ENCODE measurements at places on chromosomes 5 and 9.
A peak's percentile ranks its signal among the peaks of the same experiment; 100 is the strongest.

- DNase-seq, result no peak
These were observed 23.5 kb upstream of the ATG10 start for GRCh38 chr5:81948349-81948748.

DNA sequence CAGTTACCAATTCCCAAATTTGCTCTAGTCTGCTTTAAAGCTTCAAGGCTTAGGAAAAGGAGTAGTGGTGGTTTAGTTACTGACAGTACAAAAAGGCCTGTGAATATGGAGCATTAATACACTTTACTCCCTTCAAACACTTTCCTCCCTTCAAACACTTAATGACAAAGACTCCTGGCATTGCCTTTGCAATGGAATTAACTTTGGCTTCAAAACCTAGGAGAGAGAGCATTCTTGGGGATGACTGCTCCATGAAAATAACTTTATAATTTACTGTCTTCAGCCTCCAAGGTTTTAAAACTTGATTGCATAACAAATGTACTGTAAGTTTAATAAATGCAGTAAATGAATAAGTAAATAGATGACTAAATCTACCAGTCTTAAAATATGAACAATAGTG, 185.6 kb downstream of the TRPM3 start:
- DNase-seq, result no peak

DNA sequence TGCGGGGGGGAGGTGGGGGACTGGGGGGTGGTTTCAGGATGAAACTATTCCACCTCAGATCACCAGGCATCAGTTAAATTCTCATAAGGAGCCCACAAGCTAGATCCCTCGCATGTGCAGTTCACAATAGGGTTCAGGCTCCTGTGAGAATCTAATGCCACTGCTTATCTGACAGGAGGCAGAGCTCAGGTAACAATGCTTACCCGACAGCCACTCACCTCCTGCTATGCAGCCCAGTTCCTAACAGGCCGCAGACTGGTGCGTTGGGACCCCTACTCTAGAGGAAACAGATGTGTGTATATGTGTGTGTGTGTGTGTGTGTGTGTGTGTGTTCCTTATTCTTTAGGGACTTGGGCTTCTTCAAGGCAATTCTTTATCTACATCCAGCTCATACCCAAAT, 352.3 kb upstream of the CCNH start:
- DNase-seq, result no peak

- DNase-seq, result peak; percentile 76
These were observed 100.5 kb downstream of the PALM2AKAP2 start for GRCh38 chr9:109880276-109881169.

DNA sequence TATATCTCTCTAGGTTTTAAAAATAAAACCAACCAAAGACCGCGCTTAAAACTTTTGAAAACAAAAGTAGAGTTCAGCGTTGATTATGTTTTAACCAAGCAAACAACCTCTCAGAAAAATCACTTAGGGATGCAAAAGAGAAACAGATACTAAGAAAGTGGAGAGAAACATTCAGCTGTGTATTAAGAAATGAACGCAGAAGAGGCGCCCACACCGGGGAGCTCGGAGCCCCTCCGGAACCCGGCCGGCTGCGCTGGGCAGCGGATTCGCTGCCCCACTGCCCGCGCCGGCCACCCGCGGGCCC, 1.4 kb downstream of the PITX1 start:
- no peak for DNase-seq

DNA sequence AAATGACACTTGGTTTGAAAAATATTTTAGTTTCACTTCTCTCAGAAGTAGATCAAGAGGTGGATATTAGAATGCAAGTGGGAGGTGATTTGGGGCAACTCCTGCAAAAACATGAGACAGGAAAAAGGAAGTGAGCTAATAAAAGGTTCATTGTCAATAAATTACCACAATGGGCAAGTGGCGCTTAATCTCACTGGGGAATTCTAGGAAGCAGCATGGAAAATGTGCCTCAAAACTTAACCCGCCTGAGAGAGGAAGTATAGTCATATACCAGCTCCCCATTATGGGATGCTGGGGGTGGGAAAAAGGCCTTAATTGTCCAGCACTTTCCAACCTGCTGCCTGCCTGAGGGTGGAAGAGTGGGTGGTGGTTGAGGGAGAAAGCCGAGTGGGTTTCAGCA, 204.1 kb downstream of the ELAVL2 start:
- DNase-seq, result no peak

DNA sequence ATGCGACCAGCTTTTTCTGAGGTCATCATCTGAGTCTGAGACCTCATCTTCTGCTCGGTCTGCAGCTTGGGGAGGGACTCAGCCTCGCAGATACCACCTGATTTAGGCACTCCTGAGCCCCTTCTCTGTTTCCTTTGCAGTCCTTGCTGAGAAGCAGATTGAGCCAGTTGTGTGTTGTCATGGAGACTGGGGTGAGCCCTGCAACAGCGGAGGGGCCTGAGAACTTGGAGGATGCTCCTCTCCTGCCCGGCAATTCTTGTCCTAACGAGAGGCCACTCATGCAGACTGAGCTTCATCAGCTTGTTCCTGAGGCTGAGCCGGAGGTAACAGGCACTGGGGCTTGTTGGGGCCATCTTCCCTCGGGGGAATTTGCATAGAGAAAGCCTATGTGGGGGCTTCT, 19.2 kb downstream of the TEX53 start:
- DNase-seq, result no peak

DNA sequence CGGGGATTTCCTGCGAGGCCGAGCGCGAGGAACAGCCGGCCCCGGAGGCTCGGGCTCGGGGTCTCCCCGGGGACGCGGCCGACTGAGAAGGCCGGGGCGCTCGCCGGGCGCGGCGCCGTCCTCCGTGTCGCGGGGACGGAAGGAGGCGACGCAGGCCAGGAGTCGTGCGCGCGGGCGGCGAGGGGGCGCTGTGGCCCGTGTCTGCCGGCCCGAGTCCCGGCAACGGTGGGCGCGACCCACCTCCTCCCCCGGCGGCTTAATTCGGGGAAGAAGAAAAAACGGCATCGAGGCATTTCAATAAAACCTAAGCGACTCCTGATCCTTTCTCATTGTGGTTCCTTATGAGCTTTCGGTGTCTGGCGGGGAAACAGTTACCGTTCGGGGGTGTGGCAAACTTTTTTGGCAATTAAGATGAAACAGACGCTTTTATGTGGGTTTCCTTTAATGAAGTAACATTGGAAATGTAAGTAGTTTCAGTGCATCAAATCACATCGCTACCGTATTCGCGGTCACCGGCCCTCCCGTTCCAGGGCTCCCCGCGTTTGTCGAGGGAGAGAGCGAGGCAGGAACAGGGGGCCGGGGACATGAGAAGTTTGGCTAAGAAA, 3.7 kb upstream of the IRX2 start:
- peak; percentile 65 for DNase-seq

- DNase-seq, result no peak
These were observed 326.3 kb downstream of the OSTF1 start for GRCh38 chr9:75414371-75415160.

GRCh38 chr9:38338342-38339018, 54.0 kb upstream of the ALDH1B1 start:
- DNase-seq, result no peak

DNA sequence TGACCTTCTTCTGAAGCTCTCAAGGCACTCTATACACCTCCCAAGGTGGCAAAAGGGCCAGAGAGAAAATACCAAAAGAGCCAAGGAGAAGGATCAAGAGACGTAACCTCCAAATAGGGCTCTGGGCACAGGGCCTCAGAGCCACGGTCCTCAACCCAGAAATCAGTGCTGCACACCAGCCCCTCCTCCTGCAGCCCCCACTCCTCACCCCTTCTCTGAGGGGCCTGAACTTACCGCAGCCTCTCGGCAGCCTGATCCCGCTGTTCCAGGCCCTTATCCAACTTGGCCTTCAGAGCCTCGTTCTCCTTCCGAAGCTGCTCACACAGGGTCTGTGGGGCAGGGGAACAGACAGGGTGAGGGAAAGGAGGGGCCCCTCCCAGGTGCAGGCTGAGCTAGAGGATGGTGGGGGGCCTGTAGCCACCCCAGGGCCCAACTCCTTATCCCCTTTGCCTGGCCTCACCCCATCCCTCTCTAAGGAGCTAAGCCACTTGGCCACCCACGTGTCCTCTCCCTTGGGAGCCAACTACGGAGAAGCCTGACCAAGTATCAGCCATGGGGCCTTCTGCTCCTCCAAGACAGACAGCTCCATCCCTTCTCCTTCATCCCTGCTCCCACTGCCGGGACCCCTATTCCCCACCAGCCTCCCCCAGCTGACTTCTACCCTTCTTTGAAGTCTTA, 28.8 kb downstream of the TNIP1 start:
- DNase-seq, result no peak

GRCh38 chr9:70998962-70999361, 122.5 kb downstream of the TRPM3 start:
- DNase-seq, result no peak

DNA sequence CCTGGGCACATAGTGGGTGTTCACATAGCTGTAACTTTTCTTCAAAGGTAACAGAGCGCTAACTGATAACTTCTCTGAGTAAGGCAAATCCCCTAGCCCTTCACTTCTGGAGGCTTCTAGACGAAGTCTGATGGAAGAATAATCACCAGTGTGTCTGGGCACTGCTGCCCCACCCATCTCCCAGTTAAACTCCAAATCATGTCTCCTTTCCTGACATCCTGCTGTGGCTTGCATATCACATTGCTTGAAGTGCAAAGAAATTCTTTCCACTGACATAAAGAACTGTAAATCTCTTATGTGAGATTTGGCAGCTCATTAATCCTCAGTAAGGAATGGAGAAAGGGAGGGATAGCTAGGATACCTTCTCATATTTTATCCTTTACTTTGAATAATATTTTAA, 74.6 kb downstream of the MARCHF11 start:
- DNase-seq, result no peak

DNA sequence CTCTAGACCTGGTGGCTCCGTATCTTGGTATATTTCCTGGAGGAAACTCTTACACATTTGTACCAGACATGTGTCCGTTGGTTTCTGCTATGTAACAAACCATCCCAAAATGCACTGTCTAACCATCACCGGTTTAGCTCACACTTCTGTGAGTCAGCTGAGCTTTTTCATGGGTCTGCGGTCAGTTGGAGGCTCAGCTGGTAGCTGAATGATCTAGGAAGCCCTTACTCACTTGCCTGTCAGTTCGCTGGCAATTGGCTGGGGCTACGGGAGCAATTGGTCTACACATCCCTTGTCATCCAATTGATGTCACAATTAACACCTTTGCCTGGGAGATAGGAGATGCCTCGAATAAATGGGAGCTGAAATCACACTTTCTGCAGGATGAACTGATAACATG, 11.6 kb upstream of the WHRN start:
- no peak for DNase-seq

GRCh38 chr5:144035046-144035740, 135.3 kb downstream of the YIPF5 start:
- no peak for DNase-seq

DNA sequence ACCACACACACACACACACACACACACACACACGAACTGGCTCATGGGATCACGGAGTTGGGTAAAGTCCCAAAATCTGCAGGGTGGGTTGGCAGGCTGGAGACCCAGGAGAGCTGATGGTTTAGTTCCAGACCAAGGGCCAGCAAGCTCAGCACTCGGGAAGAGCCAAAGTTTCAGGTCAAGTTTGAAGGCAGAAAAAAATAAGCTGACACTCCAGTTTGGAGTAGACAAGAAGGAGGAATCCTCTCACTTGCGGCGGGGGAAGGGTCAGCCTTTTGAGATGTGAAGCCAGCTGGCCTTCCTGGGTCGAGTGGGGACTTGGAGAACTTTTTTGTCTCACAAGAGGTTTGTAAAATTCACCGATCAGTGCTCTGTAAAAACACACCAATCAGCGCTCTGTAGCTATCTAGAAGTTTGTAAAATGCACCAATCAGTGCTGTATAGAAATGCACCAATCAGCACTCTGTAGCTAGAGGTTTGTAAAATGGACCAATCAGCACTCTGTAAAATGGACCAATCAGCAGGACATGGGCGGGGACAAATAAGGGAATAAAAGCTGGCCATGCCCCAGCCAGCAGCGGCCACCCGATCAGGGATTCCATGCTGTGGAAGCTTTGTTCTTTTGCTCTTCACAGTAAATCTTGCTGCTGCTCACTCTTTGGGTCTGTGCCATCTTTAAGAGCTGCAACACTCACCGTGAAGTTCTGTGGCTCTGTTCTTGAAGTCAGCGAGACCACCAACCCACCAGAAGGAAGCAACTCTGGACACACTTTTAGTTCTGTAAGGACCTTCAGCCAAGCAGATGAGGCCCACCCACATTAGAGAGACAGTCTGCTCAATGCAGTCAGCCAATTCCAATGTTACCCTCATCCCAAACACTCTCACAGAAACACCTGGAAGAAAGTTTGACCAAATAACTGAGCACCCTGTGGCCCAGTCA, 37.8 kb upstream of the UNC5A start:
- no peak for DNase-seq

- no peak for DNase-seq
These were observed 28.3 kb upstream of the APC start for GRCh38 chr5:112709416-112709815.

DNA sequence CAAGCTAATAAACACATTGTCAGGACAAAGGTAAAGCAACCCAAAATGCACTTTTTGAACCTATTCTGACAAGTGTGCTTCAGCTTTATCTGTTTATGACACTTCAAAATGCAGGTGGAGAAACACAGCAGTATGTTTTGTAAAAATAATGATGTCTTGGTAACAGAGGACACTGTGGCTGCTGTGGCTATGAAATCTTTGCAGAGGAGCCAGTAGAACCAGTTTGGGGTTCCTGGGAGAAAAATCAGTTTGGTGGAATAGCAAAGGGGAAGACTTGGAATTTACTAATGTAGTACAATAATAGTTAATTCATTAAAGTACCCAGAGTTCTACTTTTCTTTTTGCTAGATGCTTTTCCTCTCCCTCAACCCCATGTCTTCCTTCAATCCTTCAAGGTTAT, 40.6 kb downstream of the SIL1 start:
- no peak for DNase-seq

GRCh38 chr9:106752581-106752980, 110.4 kb upstream of the ZNF462 start:
- no peak for DNase-seq

DNA sequence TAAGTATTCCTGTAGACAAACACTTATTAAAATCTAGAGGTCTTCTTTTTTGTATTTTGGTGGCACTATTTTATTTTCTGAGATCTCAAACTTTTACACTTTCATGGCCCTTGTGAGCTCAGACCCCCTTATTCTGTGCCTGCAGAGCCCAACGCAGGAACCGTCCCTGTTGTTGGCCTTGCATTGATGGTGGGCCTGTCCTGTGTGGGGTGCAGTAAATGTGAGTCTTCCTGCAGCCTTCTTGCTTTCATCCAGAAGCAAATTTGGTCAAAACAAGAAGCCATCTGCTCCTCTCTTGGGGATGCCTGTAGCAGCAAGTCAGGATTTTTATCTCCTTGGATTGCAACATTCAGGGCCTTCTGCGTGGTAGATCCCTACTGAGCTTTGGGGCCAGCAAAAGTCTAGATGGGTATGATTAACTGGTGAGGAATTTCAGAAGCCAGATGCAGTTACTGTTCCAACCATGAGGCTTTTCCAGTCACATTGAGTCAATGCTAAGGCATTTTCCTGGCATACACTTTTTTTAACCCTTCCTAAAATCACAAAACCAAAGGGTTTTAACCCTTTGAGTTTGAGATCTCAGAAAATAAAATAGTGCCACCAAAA, 31.7 kb downstream of the BASP1 start:
- no peak for DNase-seq
